Activated naive CD8-positive, alpha-beta T cell treated with anti-CD3 and anti-CD28 coated beads for 36 hours (primary cell): ENCODE measurements at places on chromosomes 7 and 10. TPM values are rescaled to one million over a fixed set of nuclear protein-coding genes. Genes with fewer than 3 reads are reported as not detected.

DNA sequence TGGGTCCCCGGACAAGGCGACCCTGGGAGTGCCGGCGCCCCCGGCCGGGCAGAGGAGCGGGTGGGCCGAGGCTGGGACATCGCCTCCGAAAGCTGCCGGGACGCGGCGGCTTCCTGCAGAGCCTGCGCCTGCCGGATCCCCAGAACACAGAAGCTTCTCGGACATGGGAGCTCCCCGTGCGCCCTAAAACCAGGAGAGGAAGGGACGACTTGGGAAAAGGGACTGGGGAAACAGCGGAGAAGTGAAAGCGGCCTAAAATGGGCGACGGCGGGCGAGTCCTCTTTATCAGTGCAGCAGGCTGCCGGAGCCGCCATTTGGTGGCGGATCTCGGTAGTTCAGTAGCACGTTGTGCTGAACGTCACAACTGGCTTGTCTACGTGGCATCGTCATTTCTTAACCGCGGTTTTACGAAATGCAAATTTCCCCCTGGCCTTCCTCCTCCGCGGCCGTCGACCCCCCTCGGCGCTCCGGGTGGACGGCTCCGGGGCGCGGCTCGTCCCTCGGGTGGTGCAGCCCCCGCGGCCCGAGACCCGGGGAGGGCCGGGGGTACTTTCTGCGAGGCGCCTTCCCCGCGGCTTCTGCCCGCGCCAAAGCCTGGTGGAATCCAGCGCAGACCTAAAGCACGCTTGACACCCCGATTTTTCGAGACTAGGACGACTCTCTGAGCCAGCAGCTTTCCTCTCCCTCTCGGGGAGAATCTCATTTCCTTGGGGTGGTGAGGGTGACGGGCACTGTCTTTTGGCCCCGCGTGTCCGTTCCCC lies 9.9 kb upstream of the SPAG6 start:
- DNase-seq, result peak; percentile 62

The CYP2E1 gene
- total RNA-seq, result not detected

DNA sequence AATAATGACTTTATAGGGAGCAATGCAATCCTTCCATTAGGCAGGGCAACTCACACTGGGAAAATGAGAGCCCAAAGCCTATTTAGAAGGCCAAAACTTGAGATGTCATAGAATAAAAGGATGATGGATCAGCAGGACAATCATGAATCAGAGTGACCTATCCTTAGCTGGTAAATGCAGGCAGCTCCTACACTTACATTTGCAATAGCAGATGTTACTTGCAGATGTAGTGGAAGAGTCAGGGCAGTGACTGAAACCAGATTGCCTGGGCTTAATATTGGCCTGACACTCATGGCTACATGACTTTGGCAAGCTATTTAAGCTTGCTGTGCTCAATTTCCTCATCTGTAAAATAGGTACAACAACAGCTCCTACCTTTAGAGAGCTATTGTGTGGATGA lies 98.7 kb downstream of the PRTFDC1 start:
- no peak for DNase-seq

The GPER1 gene
- total RNA-seq, result 0.14 TPM

The TMEM72 gene
- total RNA-seq, result not detected

DNA sequence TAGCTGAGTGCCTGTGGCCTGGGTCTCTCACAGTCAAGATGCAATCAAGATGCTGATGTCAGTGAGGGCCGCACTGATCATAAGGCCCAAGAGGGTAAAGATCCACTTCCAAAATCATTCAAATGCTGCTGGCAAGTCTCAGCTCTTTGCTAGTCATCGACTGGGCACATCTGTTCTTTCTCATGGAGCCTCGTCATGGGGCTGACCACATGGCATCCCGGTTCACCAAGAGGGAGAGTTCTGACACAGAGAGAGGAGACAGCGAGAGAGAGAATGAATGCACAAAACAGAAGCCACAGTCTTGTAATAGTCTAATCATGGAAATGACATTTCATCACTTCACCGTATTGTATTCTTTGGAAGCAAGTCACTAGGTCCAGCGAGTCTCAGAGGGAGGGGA lies 1067.5 kb upstream of the C7orf33 start:
- DNase-seq, result no peak

GRCh38 chr7:1225441-1226185 lies 7.1 kb upstream of the UNCX start:
- peak; percentile 59 for DNase-seq

The VSTM2A gene
- total RNA-seq, result not detected

- peak; percentile 83 for DNase-seq
Measured at GRCh38 chr7:1065585-1066241, 21.4 kb downstream of the GPR146 start.

DNA sequence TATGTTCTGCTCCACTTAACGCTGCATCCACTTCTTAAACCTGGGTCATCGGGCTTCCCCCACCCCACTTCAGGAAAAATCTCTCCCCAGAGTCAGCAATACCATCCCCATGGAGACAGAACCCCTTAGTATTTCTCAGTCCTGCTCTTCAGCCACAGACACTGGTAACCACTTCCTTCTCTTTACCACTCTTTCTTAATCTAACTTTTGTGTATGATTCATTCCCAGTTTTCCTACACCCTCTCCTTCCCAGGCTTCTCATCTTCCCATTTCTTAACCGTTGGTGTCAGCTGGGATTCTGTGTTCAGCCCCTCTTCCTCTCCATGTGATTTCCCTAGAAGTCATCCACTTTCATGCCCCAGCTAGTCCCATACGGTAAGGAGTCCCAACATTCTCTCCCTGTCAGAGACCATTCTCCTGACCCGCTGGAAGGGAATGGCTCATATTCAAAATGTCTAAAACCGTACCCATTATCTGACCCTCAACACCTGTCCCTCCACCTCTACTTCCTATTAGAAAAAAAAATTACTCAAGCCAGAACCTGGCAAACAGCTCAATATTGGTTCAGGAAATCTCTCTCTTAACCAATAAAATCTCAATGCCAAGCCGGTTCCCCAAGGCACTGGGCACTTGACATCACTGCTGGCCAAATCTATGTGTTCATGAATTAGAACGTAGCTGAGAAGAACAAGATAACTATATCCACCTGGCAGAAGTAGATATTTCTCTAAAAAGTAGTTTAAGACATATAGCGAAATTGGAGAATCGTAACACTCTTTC lies 89.4 kb downstream of the DGKI start:
- DNase-seq, result no peak

DNA sequence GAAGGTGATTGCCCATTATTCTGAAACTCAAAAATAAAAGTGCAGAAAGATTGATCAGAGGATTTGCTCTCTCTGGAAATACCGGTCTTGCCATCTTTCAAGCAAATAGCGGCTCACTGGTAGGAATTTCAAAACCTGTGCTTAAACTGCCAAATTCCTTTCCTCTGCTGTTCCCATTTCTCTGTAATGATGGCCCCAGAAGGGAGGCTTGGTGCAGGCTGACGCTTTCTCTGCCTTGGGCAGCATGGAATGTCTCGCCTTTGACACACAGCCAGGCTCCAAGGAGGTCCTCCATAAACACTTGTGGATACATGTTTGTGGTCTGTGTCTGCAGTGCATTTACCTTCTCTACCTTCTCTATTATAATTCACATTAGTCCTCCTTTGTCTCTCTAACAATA lies 146.8 kb downstream of the HIBADH start:
- no peak for DNase-seq
